ENCODE measurements at places on chromosomes 1 and 21.

GRCh38 chr1:53061123-53061858, 722 bp upstream of the PODN start:
- DNase-seq: no peak

DNA sequence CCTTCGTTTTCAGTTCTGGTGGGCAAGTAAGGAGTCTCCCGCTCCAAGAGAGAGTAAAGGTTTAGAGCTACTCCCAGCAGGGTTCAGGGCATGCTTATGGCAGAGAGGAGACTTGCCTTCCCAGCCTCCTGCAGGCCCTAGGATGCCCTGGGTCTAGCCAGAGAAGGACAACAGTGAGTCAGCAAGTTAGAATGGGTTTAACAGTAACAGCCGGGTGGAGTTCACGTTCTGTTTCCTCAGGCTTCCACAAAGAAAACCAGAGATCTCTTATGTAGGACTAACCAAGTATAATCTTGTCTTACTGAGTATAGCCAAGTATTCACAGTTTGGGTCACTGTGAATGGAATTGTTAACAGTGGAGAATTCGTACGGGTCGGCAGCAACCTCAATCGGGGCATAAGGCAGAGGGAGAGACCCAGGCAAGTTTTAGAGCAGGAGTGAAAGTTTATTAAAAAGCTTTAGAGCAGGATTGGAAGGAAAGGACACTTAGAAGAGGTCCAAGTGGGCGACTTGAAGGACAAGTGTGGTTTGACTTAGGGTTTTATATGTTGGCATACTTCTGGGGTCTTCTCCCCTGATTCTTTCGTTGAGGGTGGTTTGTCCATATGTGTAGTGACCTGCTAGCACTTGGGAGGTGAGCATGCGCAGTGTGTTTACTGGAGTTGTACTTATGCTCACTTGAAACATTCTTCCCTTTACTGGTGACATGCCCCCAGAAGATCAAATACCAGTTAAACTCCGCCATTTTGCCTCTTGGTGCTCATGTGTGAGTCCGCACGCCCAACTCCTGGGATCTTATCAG, 4.5 kb downstream of the OVAAL start:
- DNase-seq: no peak

DNA sequence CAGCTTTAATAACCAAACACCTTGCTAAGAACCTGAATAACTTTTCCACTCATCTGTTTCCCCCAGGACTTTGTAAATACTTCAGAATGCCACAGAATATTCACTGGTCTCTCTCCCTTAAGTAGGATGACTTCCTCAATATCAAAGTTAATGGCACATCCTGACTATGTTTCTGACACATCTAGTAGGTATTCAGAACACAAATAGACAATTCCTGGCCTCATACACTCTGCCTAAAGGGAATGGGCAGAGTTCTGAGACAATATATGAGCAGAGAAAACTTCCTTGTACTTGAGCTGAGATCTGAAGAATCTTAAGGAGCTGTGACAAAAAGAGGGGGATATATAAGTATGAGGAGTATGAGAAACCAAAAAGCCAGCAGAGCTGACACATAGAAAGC, 34.8 kb downstream of the ANKRD13C start:
- DNase-seq: no peak

- no peak for DNase-seq
Measured at GRCh38 chr1:53766831-53767405, 28.0 kb upstream of the GLIS1 start.

DNA sequence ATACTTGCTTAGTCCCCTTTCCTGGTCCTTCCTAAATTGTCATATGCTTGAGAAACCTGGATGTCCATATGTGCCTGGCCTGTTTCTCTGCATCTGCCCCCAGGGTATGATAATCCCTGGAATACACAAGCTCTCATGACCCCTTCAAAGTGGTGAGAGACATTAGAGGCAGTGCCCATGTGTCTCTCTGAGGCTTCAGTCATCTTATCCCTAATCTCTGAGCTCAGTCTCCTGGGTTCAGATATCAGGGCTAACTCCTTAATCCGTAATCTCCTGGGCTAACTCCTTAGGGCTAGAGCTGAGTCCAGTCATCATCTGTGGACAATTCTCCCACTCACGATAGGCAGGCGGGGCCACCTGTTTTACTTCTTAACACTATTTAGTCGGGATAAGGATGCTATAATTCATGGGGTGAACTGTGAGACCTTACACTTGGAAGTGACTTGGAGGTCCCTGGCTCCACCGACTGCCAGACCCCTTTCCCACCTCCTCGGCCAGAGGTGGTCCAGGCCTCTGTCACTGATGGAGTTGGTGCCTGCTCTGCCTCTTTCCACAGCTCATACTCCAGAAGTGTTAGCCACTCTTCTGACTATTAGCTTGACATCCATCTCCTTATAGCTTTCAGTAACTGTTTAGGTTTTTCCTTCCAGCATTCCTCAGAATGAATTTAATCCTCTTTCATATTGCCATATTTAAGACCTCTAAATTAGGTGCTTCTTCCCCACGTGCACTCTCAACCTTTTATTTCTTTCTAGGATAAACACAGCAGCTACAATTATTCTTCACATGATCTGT, 22.7 kb downstream of the CCN1 start:
- DNase-seq: no peak

GRCh38 chr1:233114159-233114558, 163.7 kb downstream of the NTPCR start:
- DNase-seq: no peak

GRCh38 chr1:209616366-209617046, 33.0 kb downstream of the CAMK1G start:
- no peak for DNase-seq

GRCh38 chr1:26124418-26125331, 13.1 kb downstream of the PDIK1L start:
- DNase-seq: no peak

GRCh38 chr21:21233051-21233450, 234.8 kb downstream of the NCAM2 start:
- no peak for DNase-seq

- DNase-seq: no peak
Measured at GRCh38 chr21:17585875-17586450, 26.7 kb downstream of the BTG3 start.

GRCh38 chr1:192929597-192929996, 120.8 kb downstream of the RGS2 start:
- DNase-seq: no peak

DNA sequence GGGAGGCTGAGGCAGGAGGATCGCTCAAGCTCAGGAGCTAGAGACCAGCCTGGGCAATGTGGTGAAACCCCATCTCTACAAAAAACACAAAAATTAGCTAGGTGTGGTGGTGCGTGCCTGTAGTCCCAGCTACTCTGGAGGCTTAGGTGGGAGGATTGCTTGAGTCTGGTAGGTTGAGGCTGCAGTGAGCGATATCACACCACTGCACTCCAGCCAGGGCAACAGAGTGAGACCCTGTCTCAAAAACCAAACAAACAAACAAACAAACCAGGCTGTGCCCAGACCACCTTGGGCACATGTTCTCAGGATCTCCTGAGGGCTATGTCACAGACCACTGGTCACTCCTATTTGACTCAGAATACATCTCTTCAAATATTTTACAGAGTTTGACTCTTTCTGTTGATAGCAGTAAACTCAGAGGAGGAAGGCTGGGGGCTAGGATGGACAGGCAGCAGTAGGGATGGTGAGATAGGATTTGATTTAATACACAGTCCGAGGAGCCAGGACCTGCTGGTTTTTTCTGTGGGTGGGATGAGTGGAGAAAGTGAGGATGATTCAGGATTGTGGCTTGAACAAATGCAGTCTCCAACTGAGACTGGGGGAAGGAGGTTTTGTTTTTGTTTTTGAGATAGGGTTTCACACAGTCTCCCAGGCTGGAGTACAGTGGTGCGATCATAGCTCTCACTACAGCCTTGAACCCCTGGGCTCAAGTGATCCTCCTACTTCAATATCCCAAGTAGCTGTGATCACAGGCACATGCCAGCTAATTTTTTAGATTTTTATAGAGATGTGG, 46.5 kb downstream of the OLFML3 start:
- no peak for DNase-seq

- DNase-seq: no peak
Measured at GRCh38 chr21:32015461-32016139, 142.8 kb downstream of the HUNK start.

DNA sequence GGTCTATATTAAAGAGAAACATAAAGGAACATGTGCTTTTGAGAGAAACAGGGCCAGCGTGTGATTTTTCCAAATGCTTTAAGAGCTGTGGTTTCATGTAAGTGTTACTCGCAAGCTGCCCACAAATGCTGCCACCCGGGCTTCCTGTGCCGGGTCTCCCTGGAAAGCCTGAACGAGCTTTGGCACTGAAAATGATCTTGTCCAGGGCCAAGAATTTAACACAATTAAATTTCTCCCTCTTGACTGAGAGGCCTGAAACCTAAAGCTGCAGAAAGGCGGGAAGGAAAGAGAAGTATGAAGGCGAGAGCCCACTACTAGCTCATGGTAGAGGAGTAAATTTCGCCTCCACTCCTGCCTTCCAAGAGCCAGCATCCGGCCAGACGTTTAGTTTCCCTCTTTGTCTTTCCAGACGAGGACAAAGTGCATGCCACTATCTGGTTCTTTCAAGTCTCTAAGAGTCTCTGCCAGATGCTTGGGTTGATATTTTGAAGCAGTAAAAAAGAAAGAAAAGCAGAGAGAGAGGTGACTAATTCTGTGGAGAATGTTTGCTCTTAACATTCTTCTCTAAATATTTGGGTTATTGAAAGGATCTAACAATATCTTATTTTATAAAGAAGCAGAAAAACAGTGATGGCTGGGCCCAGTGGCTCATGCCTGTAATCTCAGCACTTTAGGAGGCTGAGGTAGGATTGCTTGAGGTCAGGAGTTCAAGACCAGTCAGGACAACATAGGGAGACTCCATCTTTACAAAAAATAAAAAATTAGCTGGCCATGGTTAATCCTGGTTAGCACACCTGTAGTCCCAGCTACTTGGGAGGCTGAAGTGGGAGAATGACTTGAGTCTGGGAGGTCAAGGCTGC, 100.0 kb upstream of the HNRNPU start:
- DNase-seq: no peak

DNA sequence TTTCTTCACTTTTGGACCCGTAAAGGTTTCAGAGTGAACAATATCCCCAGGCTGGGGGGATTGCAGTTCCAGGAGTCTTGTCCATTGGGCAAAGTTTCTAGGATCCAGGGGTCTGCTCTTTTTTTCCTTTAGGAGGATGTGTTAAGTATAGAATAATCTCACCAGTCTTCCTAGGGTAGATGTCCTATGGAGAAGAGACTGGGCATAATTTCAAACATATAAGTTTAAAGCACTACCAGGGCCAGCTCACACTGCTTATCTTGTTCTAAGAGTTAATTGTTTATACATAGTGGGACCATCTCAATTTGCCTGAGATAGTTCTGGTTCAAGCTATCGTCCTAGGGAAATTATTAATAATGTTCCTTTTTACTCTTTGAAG, 1.2 kb downstream of the CHI3L2 start:
- no peak for DNase-seq

DNA sequence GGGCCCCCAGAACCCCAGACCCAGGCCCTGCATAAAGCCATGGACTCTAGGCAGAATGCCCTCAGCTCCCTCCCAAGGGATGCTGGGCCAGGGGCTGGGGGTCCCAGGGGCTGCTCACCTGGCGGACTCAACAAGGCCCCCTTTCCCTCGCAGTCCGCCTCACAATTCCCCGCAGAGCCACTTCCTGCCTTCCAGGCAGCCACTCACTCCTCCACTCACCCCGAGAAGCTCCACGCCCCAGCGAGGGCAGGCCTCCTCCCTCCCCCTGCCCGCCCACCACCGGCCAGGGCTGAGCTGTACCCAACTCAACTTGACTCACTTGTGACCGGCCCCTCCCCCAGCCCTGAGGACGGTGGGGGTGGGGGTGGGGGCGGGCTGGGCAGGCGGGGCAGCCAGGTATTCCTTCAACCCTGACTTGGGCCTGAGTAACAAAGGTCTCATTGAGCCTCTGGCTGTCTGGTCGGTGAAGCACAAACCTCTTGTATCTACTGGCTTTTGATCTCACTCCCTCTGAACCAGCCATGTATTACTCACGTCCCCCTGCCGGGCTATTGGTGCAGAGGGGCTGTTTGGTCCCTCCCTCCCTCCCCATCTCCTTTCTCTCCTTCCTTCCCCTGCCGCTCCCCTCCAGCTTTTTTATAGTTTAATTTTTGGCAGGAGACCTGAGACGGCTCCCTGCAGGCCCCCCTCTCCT, 5.9 kb downstream of the BLACAT1 start:
- no peak for DNase-seq

- DNase-seq: no peak
Measured at GRCh38 chr1:75985827-75986226, 53.6 kb upstream of the ASB17 start.

DNA sequence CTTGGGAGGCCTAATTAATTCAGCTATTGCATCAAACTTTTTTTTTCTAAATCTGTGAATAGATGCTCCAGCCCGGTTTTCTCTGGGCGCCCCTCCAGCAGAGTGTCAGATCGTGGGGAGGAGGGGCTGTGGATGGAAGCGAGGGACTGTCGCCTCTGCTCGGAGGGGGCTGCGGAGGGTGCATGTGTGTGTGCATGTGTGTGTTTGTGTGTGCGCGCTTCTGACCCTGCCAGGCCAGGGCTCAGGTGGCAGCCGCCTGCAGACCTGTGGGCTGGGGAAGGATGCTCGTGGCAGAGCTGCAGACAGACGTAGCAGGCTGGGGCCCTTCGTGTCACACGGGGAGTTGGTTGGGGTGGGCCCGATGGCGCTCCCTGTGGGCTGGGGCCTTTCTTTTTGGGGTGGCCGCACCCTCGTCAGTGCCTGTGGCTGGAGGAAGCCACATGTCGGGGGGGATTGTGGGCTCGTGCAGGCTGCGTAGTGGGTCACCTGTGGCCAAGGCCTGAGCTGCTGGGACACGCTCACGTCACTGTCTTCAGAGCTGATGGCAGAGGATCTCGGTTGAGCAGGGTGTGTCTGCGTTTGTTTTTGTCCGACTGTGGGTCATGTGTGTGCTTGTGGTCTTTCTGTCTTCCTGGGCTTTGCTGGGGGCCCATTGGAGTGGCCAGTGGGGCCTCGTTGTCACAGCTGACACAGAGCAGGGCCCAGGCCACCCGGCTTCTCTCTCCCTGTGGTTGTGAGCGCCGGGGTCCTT, 2.8 kb downstream of the SKI start:
- DNase-seq: peak; percentile 38

- no peak for DNase-seq
Measured at GRCh38 chr21:25584833-25585676, 22.2 kb downstream of the MRPL39 start.

GRCh38 chr1:161359291-161359690, 8.4 kb downstream of the CFAP126 start:
- no peak for DNase-seq

- DNase-seq: no peak
Measured at GRCh38 chr1:184759112-184759511, 4.5 kb upstream of the EDEM3 start.

Data from activated T-helper 1 cell treated with Interleukin-2 at 50 U/mL for 16 hours (primary cell).